ENCODE measurements at places on chromosomes 7 and 10.

DNA sequence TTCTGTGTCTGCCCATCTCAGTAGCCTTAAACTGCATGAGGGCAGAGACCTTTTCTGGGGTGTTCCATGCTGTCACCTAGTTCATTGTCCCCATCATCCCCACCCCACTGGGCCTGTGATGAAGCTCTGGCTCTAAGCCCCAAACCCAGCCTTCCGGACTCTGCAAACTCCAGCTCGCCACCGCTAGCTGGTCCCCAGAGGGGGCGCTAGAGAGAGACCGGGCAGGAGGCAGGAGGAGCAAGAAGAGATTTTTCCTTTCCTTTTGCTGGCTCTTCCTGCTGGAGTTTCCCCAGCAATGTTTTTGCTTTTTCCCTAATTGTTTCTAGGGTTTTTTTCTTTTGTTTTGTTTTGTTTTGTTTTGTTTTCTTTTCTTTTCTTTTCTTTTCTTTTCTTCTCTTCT lies 234.4 kb downstream of the TEX36 start:
- no peak for DNase-seq

- DNase-seq = no peak
These were observed 26.6 kb upstream of the R3HCC1L start for GRCh38 chr10:98107644-98108430.

GRCh38 chr7:7414791-7415603 lies 120.7 kb downstream of the COL28A1 start:
- DNase-seq = no peak

DNA sequence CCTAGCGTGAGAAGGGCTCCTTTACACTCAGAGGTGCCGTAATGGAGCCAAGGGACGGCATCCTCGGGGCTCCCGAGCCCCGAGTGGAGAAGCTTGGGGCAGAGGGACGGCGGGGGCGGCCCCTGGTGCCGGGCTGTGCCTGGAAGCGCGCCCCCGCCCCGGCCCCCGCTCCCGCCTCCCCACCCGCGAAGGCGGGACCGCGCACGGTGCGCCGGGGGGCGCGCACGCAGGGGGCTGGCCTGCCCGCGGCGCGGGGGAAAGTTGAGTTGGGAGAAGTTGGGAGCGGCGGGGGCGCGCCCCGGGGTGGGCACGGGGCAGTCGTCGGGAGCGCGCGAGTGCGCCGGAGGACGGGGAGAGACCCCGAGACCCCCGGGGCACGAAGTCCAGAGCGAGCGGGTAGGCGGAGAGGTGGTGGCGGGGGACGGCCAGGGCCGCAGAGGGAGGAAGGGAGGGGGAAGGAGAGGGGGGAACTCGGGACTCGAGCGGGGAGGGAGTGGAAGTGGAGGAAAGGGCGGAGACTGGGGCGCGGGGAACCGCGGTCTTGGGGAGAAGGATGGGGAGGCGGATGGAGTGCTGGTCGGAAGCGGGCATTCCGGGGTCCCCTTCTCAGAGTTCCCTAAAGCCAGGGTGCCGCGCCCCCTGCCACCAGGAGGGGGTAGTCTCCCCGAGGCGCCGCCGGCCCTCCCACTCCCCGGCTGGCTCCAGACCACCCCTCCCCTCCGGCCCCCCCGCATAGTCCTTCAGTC lies at the start of gene SLC4A2:
Gene SLC4A2, plus strand, starts transcription at position 223 of the 746 bp plus-strand sequence. CDS start 2,399 bp downstream, outside the sequence.
- peak; percentile 65 for DNase-seq

DNA sequence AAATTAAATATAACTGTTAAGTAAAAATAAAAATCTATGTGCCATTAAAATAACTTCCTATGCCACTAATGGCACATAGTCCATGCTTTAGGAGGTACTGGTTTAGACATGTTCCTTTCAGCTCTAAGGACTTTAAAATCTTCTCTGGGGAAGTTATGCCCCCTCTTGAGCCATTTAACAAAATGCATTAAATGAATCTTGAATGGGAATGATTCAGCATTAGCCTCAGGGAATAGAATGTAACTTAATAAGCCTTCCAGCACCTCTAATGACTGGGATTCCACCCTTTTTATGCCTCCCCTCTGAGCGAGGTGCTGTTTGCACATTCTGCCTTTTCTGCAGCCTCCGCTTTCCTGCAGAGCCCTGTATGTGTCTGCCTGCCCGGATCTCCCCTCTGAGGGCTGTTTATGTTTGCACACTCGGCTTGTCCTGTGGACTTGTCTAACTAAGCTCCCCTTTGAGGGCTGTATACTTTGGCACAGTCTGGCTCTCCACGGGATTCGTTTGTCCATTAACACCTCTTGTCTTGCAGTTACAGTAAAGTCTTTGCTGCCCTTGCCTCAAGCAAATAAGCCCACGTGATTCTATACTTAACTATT lies 108.4 kb upstream of the HPS1 start:
- no peak for DNase-seq

- no peak for DNase-seq
These were observed 132.0 kb downstream of the NEBL start for GRCh38 chr10:20765066-20765465.

- no peak for DNase-seq
These were observed 248.3 kb downstream of the ZMYND11 start for GRCh38 chr10:383519-383918.

- DNase-seq = no peak
These were observed 85.3 kb upstream of the RPA3 start for GRCh38 chr7:7803715-7804178.

DNA sequence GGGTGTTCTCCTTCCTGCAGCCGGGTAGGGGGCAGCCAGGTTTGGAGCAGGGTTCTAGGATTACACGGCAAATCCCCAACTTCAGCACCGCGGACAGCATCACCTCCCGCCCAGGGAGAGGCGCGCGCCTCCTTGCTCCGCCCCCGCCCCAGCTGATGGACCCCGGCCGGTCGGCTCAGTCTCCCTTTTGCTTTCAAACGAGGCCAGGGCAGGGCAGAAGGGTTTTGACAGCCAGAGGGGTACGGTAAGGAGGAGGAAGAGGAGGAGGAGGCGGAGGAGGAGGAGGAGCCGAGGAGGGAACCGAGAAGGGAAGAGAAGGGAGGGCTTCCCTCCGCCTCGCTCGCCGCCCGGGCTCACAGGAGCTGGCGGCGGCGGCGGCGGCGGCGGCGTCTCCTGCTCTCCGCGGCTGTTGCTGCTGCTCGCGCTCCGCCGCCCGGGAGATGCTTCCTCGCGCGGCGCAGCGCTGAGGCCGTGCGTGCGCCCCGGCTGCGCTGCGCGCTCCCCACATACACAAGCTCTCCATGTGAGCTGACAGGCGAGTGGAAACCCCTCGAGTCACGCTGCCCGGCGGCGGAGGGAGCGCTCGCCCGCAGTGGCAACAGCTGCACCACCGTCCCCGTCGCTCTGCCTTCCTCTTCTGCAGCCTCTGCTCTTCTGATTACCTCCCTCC lies 615 bp upstream of the CNTNAP2 start:
- peak; percentile 7 for DNase-seq

- DNase-seq = no peak
These were observed 95.7 kb downstream of the BUB3 start for GRCh38 chr10:123249894-123250293.

DNA sequence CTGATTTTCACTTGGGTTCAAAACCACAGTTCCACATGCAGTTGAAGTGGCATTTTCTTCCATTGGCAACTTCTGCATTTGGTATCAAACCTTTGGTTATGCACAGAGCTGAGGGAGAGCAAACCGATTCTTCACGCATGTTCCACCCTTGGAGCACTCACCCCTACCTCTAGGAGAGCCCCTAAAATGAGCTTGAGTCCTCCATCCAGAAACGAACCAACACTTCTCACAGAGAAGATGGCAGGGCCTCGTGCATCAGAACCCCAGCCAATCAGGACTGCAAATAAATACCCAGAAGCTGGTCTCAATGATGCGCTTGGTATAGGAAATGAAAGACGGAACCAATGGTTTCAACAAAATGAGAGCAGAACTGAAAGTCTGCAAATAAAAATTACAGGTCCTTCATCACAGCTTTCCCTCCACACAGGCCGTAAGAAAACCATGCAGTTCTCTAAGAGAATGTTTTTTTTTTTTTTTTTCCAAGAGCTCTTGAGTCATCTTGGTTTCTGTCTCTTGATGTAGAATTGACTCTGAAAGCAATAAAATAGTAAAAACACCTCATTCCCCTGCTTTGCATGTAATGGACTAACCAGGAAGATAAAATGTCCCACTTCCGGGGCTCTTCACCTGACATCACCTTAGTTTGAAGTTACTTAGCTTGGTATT lies 23.9 kb downstream of the KLF6 start:
- DNase-seq = no peak

- no peak for DNase-seq
These were observed 122.9 kb upstream of the MYO3A start for GRCh38 chr10:25811052-25811685.

DNA sequence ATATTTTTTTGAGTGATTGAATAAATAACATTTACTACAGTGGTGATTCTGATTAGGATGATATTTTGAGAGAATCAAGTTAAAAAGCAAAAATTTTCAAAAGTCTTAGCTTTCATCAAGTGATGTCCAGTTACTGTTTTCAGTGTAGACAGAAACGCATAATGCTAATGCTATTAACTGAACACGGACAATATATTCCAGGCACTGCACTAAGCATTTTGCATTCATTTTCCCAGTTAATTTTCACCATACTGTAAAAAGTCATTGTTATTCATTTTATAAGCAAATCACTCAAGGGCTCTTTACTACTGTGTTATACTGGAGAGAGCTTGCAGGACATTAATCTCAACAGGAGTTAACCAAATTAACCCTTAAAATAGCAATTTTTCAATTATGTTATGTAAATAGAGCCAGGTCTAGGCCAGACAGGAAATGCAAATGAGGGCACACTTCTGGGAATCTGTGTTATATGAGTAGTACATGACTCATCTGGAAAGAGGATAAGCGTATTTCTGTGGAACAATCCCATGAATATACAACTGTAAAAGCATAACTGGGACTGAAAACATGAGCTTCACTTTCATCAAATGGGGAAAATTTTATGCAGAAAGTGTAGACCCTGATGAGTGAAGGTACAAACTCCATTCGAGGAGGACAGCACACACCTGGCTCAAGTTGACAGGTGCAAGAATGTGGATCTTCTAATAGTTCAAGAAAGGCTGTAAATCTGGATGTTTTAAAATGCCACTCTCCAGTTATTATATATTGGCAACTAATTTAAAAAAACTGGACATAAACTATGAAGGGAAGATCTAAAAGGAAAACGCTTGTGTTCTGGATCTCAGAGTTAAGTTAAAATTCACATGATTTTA lies 75.4 kb downstream of the ANK3 start:
- DNase-seq = no peak

GRCh38 chr10:121102706-121103105 lies 251.5 kb downstream of the WDR11 start:
- DNase-seq = no peak

DNA sequence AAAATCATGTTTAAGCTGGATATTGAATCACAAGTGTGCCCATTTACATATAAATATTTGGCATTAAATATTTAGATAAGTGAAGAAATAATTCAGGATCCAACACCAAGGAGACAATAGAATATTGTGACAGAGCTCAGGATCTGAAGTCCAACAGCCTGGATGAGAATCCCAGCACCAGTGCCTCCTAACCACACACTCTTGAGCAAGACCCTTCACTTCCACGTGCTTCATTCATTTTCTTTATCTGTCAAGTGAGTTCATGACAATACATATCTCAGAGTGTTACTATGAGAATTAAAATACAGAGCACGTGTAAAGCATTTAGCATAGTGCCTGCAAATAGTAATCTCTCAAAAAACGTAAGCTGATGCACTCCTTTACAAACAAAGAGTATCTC lies 78.4 kb upstream of the IKZF1 start:
- DNase-seq = no peak

All from stimulated activated CD4-positive, alpha-beta T cell treated with anti-CD3 and anti-CD28 coated beads, Interleukin-4, amount 100 ng/mL, for 24 hours (primary cell).